ENCODE measurements at places on chromosomes 1 and 21.

- no peak for DNase-seq
These were observed 167.2 kb upstream of the IRF2BP2 start for GRCh38 chr1:234776876-234777855.

- no peak for DNase-seq
These were observed 203.0 kb downstream of the SLC35F3 start for GRCh38 chr1:234107416-234108021.

- DNase-seq = no peak
These were observed 4.1 kb downstream of the CEP104 start for GRCh38 chr1:3852711-3853485.

GRCh38 chr1:230976825-230977747 is 1.6 kb downstream of the TTC13 start:
- DNase-seq = no peak

DNA sequence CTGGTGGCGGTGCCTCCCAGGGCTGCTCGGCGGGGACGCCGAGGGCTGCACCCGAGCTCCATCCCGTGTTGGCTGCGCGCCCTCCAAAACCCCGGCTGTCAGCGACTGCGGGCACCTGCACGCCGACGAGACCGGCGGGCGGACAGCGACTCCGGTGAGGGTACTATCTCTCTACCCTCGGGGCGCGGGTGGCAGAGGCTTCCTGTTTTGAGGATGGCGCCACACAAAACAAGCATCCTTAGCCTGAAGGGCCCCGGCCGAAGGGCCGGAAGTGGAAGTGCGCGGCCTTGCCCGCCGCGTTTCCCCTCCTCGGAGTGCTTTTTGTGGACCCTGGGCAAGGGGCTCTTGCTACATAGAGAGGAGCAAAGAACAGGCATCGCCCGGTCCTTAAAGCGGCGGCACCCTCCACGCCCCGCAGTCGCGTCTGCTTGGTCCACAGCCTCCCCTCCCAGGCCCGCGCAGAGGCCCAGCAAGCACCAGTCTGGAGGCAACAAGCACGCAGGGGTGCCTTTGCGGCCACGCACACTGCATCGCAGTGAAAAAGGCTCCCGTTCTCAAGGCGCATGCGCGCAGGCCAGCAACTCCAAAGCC is 561 bp upstream of the COQ8A start:
- DNase-seq = no peak

GRCh38 chr21:44320847-44321246 is 18.3 kb downstream of the CFAP410 start:
- no peak for DNase-seq

- DNase-seq = no peak
These were observed 339.2 kb upstream of the KAZN start for GRCh38 chr1:14259191-14259757.

- no peak for DNase-seq
These were observed 6.1 kb downstream of the IER5 start for GRCh38 chr1:181094416-181095212.

GRCh38 chr1:6795203-6795602 is 9.9 kb downstream of the CAMTA1 start:
- no peak for DNase-seq

DNA sequence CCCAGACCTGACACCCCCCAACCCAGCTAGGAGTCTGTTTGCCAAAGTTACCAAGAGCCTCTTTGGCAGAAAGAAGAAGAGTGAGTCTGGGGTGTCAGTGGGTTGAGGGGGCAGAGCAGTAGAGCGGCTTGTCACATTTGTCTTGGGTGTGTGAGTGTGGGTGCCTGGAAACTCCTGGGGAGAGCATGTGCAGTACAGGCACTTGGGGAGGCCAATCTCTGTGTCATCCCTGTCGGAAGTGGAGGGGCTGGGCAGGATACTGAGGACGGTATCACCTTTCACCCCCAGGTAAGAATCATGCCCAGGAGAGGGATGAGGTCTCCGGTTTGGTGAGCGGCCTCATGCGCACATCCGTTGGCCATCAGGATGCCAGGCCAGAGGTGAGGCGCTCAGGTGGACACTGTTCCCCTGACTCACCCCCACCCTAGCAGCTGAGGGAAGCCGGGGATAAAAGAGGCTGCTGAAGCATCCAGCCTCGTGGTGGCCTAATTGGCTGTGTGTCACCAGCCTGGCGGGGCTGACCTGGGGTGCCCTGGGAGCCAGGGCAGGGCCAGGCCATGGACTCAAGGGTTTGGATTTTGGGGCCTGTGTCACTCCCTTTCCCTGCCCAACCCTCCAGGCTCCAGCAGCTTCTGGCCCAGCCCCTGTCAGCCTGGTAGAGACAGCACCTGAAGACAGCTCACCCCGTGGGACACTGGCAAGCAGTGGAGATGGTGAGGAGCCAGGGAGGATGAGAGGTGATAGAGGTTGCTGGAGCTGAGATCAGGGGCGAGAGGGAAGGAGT is 3.3 kb downstream of the PLK3 start:
- no peak for DNase-seq

- no peak for DNase-seq
These were observed 417.7 kb upstream of the KAZN start for GRCh38 chr1:14180738-14181137.

- no peak for DNase-seq
These were observed 109.5 kb upstream of the KIF26B start for GRCh38 chr1:245045087-245045881.

GRCh38 chr1:211965108-211965805 is 70.1 kb downstream of the INTS7 start:
- DNase-seq = no peak

DNA sequence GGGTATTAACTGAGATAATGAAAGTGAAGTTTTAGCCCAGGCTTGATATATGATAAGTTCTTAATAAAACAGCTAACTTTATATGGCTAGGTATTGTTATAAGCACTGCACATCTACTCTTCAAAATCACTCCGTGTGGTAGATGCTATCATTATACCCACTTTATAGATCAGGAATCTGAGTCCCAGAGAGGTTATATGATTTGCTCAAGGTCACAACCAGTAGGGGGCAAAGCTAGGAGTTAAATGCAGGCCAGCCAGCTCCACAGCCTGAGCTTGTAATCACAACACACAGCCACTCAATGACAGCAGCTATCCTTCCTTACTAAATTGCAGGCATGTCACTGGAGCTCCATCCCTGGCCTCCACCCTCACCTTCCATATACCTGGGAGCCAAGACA is 115.8 kb downstream of the CAPN8 start:
- no peak for DNase-seq

- no peak for DNase-seq
These were observed 20.9 kb downstream of the S1PR1 start for GRCh38 chr1:101257500-101258325.

GRCh38 chr1:183075861-183076260 is 52.6 kb downstream of the LAMC1 start:
- no peak for DNase-seq

GRCh38 chr1:23452011-23452411 is 27.5 kb upstream of the TCEA3 start:
- no peak for DNase-seq

DNA sequence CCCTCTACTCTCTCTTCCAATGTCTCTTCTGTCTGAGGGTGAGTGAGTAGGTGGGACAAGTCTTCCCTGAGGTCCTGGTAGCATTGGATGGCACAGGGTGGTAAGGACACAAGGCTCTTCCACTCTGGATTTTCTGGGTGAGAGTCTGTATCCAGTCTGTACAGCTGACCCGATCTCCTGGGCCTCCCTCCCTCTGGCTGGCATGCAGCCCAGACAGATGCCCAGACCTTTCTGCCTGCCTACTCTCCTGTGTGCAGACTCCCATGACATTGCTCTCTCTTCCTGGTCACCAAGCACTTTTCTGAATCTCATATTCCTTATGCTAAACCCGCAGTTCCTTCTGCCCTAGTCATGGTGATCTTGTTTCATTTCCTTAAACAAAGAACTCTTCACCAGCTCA is 100.3 kb downstream of the GRIK3 start:
- DNase-seq = no peak

DNA sequence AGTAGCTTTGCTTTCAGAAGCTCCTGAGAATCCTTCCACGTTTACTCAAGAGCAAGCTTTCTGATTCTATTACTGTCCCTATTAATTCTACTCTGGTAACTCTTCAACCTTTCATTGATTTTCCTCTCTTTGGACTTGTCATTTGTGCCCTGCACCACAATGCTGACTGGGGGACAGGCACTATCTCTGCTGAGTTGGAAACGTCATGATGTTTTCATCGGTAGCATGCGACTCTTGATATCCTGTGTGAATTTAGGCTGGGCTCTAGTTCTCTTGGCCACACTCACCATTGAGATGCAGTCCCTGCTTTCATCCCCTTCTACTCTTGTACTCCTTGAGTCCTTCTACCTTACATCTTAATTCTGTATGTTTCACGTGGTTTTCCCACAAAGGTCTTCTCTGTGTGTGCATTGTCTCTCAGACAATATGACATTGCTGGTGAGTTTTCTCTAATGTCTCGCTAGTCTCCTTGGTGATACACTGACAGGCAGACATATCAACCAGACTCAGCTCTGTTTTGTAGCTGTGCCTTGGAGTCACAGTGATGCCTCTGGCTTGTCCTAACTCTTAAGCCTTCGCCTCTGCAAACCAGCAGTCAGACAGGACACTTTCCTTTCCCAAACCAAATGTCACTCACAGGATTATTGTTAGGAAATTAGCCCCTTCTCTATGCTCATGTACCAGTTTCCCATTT is 223.6 kb upstream of the ADGRL2 start:
- DNase-seq = no peak
